ENCODE measurements at places on chromosomes 7 and 10.
A peak's percentile ranks its signal among the peaks of the same experiment; 100 is the strongest.

GRCh38 chr7:130141161-130141883 lies 63.9 kb downstream of the TMEM209 start:
- peak; percentile 97 for DNase-seq

DNA sequence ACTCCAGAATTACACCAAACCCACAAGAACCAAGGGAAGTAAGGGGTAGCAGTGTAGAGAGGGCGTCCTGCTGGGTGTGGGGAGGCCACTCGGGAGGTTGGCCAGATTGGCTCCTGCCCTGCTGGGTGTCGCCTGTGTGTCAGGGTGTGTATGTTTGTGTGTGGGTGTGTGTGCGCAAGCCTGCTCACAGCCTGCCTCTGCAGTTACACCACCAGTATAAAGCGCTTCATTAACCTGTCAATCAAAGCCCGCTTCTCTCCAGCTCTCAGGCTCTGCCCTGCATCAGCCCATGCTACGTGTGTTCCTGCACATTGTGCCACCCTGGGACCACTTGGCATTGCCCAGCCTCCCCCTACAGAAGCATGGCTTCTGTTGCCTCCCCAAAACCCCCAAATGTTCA lies 83.3 kb upstream of the PAX2 start:
- no peak for DNase-seq

GRCh38 chr7:5419539-5420066 lies 4.0 kb downstream of the TNRC18 start:
- no peak for DNase-seq

GRCh38 chr7:156652886-156653568 lies 12.5 kb downstream of the RNF32 start:
- DNase-seq: no peak

DNA sequence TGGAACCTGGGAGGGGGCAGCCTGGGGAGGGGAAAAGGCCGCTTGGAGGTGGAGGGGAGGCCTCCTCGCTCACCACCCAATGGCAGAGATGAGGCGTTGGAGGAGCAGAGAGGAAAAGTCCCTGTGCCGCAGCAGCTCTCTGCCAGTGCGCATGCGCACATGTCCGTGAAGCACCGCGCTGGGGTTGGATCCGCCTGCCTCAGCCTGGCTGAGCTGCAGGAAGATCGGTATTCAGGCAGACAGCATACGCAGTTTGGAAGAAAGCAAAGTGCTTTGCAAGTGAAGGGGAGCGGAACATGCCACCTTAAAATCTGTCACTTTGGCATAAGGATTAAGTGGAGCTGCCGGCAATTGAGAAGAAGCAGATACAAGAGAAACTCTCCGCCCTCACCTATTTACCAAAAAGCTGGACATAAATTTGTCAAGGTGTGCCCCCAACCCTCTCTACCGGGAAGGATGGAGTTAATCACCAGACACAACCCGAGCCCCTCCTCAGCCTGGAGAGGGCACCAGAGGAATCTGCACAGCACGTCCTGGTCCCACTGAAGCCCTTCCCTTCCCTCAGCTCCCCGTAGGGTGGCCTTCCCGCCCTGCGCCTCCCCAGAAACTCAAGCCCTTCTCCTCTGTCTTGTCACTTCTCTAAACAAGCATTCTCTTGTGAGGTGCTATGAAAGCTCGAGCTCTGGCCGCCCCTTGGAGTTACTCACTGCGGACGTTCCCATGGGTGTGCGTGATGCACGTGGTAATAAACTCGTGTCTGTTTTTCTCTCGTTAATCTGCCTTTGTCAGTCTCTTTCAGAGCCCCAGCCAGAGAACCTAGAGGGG lies 32.2 kb upstream of the TMEM72 start:
- DNase-seq: peak; percentile 65

GRCh38 chr7:92460510-92460909 lies 13.2 kb downstream of the GATAD1 start:
- no peak for DNase-seq

DNA sequence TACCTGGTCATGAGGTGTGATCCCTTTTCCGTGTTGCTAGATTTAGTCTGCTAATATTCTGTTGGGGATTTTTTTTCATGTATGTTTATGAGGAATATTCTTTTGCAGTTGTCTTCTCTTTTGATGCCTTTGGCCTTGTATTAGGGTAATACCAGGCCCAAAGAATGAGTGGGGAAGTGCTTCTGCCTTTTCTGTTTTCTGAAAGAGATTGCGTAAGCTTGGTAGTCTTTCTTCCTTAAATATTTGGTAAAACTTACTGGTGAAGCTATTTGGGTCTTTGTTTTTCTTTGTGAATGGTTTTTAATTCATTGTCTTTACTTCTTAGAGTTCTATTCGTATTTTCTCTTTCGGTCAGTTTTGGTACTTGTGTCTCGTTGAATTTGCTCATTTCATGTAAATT lies 51.1 kb downstream of the SHH start:
- no peak for DNase-seq

GRCh38 chr7:2065528-2065927 lies 167.2 kb downstream of the MAD1L1 start:
- no peak for DNase-seq

- no peak for DNase-seq
These were observed 7.9 kb downstream of the CALML5 start for GRCh38 chr10:5491477-5491876.

- no peak for DNase-seq
These were observed 13.7 kb upstream of the NODAL start for GRCh38 chr10:70455213-70455630.

- no peak for DNase-seq
These were observed 429.6 kb downstream of the ADRA2A start for GRCh38 chr10:111506266-111507034.

DNA sequence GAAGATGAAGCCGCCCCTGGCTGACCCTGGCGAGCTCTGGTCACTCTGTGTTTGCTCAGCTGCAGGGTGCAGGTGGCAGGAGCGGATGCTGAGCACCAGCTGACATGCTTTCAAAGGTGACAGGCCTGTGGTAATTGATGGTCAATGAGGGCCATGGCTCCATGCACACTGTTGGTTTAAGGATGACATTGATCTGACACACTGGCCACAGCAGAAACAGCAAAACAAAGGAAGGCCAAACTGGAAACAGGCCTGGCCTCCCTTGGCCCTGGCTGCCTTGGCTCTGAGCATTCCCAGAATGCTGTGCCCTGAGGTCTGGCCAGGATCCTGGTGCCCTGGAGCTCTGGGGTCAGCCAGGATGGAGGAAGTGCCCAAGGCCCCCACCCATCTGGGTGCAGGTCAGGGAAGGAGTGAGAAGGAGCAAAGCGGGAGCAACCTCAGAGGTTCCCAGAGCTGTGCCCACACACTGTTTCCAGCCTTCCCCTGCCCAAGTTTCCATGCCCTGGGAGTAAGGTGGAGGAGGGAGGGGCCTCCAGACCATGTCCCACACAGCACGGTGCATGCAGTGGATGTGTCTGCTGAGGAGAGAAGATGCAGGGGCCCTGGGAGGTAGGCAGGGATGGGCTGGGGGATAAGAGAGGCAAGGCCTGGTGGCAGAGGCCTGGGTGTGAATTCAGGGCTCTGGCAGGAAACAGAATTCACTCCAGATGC lies 302.2 kb downstream of the RPS24 start:
- no peak for DNase-seq

DNA sequence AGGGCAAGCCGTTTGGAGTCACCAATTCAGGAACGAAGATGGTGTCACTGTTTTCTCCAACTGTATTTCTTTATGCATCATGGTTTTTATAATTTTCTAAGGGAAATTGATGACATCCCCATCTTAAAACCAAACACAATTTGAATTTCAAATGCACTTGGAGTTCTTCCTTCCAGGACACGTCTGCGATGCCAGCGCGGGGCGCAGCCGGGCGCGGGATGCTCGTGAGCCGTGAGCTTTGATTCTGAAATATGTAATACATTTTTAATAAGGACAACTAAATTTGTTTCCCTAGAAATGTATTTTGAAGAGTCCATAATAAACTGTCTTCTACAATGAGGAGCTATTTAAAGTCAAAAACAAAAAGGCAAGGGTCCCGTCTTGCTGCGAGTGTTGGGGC lies 492.1 kb downstream of the DNAJB6 start:
- no peak for DNase-seq

DNA sequence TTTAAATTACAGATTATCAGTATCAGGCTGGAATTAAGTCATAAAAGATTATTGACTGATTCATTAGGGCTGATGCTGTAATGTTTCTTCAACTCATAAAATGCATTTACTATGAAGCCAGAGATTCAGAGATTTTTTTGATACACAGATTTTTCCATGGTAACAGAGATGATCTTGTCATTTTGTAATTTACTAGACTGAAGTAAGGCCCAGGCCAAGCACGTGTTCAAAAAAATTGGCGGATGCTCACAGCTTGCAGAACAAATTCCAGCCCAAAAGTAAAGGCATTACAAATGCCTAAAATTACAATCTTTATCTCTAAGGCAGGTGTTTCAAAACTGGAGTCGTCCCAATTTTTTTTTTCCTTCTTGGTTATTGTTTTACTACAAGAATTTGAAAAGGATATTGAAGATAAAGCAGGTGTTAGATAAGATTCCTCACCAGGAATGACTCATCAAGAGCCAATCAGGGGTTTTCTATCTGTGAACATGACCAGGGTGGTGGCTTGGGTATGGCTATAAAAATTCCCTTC lies 78.4 kb upstream of the MEOX2 start:
- no peak for DNase-seq

- no peak for DNase-seq
These were observed 9.3 kb downstream of the TFEC start for GRCh38 chr7:116021237-116021636.

- no peak for DNase-seq
These were observed 138.0 kb downstream of the TES start for GRCh38 chr7:116348346-116348745.

DNA sequence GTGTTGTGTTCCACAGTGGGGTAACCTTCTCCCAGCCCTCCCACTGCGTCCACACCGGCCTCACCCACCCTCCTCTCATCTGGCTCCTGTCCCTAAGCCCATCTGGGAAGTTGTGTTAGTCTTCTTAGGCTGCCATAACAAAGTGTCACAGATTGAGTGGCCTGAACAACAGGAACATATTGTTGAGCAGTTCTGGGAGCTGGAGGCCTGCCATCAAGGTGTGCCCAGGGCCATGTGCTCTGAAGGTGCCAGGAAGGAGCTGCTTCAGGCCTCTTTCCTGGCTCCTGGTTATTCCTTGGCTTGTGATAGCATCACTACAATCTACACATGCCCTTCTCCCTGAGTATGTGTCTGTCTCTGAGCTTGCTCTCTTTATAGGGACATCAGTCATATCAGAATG lies 327.6 kb upstream of the COBL start:
- no peak for DNase-seq

- DNase-seq: no peak
These were observed 84.9 kb upstream of the GATA3 start for GRCh38 chr10:7969623-7970022.

GRCh38 chr10:116676633-116677032 lies 55.9 kb downstream of the PNLIPRP2 start:
- no peak for DNase-seq

- peak; percentile 71 for DNase-seq
These were observed 43.0 kb downstream of the PODXL start for GRCh38 chr7:131513245-131514061.

GRCh38 chr10:58531084-58531695 lies 18.5 kb downstream of the BICC1 start:
- DNase-seq: no peak

DNA sequence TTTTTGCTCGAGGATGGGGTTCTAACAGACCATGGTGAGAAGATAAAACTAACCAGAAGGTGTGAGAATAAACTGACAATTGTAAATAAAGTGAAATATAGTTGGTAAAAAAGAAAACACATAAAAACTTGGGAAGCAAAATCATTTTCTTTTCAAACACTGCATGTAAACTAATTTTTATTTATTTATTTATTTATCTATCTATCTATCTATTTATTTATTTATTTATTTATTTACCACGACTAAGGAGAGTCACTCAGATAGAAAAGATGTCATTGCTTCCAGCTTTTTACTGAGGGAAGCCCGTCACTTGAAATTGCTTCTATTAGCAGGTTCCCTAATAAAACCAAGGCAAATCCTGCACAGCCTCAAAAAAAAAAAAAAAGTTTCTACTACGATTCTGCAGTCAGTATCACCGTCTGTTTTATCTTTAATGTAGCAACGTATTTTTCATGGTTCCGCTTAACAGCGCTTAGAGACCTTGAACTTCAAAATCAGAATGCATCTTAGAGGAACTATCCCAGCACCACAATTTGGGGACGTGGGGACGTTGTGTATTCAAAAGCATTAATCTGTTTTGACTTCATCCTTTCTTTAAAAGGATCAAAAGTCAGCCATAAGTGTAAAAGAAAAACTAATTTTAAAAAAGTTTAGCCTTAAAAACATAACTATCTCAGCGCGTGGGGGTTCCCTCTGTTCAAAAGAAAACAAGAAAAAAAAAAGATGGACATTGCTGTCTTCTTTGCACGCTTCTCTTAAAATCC lies 33.3 kb upstream of the EBLN1 start:
- no peak for DNase-seq

GRCh38 chr10:10007957-10008356 lies 1009.7 kb upstream of the CELF2 start:
- no peak for DNase-seq

DNA sequence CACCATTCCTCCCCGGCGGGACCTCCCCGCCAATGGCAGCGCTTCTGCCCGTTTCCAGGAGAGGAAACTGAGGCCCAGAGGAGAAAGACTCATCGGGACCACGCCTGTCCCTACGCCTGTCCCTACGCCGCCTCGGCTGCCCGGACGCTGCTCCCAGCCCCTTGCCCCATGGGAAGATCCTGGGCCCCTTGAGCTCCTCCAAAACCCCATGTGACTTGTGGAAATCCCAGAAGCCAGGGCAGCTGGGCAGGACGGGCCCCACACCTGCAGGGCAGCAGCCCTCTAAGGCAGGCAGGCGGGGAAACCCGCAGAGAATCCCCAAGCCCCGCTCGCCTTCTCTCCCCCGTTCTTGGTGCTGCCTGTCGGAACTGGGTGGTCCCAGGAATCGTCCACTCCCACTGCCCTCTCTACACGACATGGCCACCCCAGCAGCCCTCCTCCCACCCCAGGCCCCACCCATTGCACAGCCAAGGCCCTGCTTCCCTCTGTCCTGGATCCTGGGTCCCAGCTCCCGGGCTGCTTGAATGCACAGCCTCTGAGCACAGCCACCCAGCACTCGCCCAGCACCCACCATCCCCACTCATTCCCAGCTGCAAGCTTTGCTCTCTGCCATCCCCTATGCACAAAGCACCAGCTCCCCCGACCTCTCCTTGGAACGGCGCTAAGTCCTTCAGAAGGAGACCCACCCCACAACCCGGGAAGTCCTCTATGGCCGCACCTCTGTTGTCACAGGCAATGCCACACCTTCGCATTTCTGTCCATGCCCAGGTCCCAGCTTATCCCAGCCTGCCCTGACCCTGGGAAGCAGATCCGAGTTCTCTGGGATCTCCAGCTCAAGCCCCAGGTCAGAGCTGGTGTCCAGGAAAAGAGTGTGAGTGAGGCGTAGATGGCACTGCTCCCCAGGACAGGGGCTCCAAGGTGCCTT lies 50.6 kb downstream of the SLC29A4 start:
- no peak for DNase-seq

All from cerebellar nuclear complex (tissue), 1 donor.